ENCODE measurements at places on chromosomes 7 and 10. TPM values are rescaled to one million over a fixed set of nuclear protein-coding genes. Genes with fewer than 3 reads are reported as not detected.

DNA sequence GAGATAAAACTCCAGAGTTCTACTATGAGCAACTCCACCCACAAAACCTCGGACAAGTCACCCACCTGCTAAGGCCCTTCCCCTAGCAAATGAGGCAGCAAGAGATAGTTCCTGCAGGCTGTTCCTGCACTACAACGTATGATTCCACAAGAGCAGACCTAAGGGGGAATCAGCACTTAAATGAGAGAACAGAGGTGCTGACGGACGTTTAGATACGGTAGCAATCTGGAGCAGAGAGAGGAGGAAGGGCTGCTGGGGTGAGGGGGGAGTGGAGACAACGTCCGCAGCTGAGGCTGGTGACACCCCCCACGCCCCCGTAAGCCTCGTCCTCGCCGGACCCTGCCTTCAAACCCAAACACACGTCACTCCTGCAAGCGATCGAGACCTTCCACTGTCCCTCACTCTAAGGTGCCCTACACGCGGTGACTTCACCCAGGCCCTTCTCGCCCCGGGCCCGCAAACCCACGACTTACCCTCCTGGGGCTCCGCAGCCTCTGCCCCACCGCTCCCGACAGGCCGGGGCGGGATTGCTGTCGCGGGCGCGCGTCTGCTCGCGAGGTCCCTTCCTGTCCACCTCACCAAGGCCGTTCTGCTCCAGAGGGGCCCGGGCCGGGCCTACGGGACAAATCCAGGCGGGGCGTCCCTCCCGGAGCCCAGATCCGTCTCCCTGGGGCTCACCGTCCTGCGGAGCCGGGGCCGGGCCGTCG is 635 bp downstream of the ZNF12 start:
- no peaks in the 10 kb centered on the region for H3K27me3 ChIP-seq
- DNase-seq: peak; percentile 61
- H3K36me3 ChIP-seq: peaks cover 35% of the 10 kb centered on the region
- H3K4me1 ChIP-seq: peaks cover 31% of the 10 kb centered on the region
- peak overlapping the region; percentile 87 for H3K27ac ChIP-seq

- H3K4me1 ChIP-seq: peaks cover 22% of the 10 kb centered on the region
- peak overlapping the region; percentile 67 for H3K4me3 ChIP-seq
- peak overlapping the region; percentile 85 for H3K27ac ChIP-seq
- DNase-seq: no peak
Observed at GRCh38 chr10:47207281-47207615, 92.7 kb upstream of the GDF10 start.

DNA sequence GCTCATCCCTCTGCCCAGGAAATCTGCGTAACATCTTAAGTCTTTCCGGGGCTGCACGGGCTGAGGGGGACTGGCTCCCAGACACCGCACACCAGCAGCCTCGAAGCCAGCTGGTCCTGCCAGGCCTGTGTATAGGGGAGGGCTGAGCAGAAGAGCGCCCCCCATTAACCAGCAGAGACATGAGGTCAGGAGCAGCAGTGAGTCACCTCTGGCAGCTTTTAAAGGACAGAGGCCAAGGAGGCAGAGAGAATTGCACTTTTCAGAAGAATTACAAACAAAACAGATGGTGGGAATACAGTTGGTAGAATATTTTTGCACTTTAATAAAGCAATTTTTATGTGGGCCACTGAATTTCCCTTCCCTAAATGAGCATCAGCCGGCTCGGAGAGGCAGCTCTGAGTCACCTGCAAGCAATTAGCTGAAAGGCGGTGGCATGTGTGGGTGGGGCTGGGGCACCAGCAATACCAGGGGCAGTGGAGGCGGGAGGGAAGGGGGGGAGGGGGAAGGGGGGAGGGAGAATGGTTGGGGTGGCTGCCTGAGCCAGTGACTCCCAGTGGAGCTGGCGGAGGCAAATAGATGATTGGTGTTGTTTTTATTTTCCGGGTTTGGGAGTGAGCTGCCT is 39.1 kb downstream of the GOLGA7B start:
- peak overlapping the region; percentile 38 for H3K27ac ChIP-seq
- no peak for DNase-seq
- H3K36me3 ChIP-seq: no peaks in the 10 kb centered on the region
- no peak overlapping the region for H3K4me3 ChIP-seq
- H3K27me3 ChIP-seq: peaks cover 3% of the 10 kb centered on the region

DNA sequence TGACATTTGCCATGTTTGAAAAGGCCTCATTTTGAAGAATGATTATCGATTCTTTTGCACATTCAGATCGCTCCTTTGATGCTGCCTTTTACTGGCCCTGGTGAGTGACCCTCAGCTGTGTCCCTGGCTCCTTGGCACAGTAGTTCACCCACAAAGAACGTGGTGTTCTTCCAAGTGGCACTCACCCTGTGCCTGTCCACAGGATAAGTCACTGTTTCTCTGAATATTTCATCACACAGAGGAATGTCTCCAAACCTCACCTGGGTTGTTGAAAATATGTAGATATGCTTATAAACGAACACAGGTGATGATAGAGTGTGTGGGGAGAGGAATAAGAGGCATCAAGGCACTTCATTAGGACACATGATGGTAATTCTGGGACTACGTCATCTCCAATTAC is 810.7 kb downstream of the CCSER2 start:
- H3K4me1 ChIP-seq: no peaks in the 10 kb centered on the region
- no peak overlapping the region for H3K4me3 ChIP-seq
- no peaks in the 10 kb centered on the region for H3K36me3 ChIP-seq
- no peak for DNase-seq
- no peak overlapping the region for H3K27ac ChIP-seq

DNA sequence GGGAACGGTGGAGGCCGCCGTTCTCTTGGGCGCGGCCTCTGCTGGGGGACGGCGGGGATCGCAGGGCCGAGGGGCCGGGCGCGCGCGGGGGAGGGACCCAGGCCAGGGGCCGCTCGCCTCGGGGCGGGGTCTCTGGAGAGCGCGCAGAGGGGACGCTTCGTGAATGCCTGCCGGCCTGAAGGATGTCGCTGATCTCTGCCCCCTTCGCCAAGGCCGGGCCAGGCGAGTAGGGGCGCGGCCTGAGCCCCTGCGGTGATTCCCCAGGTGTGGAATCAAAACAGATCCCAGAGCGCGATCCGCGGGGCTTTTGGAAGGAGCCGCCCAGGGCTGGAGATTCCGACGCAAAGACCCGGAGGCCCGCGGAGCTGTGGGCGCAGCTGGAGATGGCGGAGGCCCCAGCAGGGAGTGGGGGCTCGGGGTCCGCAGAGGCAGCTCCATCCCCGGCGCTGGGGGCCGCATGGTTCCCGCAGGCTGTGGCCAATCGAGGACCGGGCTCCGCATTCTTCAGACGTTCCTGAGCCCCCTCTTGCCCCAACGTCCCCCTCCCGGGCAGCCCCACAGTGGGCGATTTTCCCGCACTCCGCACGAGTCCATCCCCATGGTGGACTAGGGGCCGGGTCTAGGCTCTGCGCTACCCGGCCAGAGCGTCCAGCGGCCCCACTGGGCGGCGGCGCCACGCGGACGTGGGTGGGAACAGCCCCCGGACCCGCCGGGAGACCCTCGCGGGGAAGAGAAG is 166.0 kb downstream of the ACTR3B start:
- H3K27ac ChIP-seq: no peak overlapping the region
- H3K27me3 ChIP-seq: peaks cover 25% of the 10 kb centered on the region
- H3K4me3 ChIP-seq: no peak overlapping the region

DNA sequence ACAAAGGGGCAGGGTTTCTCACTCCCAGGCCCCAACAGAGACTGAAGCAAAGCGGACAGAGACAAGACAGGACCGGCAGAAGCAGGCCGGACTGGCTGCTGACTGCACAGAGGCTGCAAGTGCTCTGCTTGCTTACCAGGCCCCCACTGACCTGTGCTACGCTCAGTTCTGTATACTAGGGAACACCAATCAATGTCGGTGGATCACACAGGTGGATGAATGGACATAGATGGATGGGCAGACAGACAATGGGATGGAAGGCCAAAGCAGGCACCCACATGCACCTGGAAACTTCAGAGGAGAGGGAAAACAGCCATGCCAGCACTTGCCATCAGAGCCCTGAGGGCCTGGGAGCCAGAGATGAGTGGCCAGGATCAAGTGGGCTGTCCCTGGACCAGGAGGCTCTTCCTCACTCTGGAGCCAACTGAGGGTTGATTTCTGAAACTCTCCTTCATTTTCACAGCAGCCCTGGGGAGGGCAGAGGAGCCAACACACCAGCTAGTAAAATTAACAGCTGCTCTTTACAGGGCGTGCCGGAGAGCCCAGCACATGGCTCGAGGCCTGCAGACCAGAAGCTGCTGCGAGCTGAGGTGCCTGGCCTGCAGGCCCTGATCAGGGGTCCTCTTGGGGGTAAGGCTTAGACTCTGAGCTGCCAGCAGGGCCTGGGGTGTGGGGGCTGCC is 243.6 kb downstream of the KCNMA1 start:
- no peaks in the 10 kb centered on the region for H3K4me1 ChIP-seq
- no peak for DNase-seq
- peaks cover 2% of the 10 kb centered on the region for H3K27me3 ChIP-seq
- H3K36me3 ChIP-seq: no peaks in the 10 kb centered on the region

DNA sequence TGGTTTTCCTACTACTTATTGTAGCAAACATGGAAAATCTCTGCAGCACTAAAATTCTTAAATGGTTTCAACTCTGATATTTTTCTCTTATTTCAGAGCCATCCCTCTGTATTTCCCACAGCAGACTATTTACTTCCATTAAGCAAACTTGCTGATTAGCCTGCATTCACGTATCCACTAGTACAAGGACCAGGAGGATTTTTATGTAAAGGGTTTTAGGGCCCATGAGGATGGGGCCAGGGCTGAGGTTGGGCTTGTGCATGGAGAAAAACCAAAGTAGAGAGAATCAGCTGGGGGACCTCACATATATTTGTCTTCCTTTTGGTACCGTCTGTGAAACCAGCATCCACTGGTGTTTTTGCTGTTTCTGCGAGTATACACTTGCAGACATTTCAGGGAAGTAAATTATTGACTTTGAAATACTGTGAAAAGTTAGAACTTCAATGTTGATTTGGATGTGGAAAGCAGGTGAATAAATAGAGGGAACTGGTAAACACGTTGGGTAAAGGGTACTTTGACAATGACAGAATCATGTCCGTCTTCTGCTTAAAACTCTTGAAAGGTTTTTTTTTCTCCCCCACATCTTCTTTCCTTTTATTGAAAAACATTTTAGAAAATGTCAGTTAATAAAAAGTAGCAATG is 44.3 kb downstream of the ERLIN1 start:
- H3K27ac ChIP-seq: no peak overlapping the region
- DNase-seq: no peak
- no peaks in the 10 kb centered on the region for H3K36me3 ChIP-seq
- H3K4me1 ChIP-seq: no peaks in the 10 kb centered on the region

FOXI2 gene
- not detected for total RNA-seq

DNA sequence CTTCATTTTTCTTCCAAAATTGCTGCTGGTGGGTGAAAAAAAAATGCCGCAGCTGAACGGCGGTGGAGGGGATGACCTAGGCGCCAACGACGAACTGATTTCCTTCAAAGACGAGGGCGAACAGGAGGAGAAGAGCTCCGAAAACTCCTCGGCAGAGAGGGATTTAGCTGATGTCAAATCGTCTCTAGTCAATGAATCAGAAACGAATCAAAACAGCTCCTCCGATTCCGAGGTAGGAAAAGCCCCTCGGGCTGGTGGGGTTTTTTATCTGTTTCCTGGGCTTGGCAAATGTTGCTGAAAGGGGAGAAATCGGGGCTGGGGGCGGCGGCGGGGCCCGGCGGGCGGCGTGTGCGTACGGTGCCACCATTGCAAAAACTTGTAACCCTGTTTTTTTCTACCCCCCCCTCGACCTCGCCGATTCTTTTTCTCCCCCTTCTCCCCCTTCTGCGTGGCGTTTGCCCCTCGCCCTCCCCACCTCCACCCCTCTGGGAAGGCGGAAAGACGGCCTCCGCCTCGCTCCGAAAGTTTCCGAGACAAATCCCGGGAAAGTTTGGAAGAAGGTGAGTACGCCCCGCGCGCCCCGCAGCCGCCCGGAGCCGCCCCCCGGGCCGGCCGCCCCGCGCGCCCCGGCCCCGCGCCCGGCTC is 789 bp downstream of the TCF7L2 start:
- H3K27ac ChIP-seq: no peak overlapping the region
- H3K36me3 ChIP-seq: no peaks in the 10 kb centered on the region
- DNase-seq: peak; percentile 28
- H3K4me1 ChIP-seq: peaks cover 12% of the 10 kb centered on the region
- H3K27me3 ChIP-seq: peaks cover 67% of the 10 kb centered on the region

GRCh38 chr10:6741541-6741941 is 161.5 kb upstream of the PRKCQ start:
- peaks cover 19% of the 10 kb centered on the region for H3K27me3 ChIP-seq
- DNase-seq: no peak
- no peaks in the 10 kb centered on the region for H3K36me3 ChIP-seq
- H3K27ac ChIP-seq: no peak overlapping the region
- peaks cover 6% of the 10 kb centered on the region for H3K4me1 ChIP-seq

DNA sequence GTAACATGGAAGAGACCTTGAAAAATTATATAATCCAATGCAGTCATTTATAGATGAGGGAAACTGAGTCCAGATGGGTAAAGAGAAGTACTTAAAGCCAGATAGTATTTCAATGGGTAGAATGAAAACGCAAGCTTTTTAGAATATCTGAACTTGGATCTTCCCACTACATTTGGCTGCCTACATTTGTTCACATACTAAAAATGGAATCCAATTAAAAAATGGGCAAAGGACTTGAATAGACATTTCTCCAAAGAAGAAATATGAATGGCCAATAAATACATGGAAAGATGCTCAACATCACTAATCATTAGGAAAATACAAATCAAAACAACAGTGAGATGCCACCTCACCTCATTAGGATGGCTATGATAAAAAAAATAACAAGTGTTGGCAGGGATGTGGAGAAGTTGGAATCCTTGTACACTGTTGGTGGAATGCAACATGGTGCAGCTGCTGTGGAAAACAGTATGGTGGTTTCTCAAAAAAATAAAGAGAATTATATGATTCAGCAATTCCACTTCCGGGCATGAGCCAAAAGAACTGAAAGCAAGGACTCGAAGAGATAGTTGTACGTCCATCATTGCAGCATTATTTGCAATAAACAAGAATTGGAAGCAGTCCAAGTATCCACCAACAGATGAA is 188.0 kb downstream of the FRMD4A start:
- DNase-seq: no peak
- H3K4me3 ChIP-seq: no peak overlapping the region
- no peaks in the 10 kb centered on the region for H3K4me1 ChIP-seq
- no peak overlapping the region for H3K27ac ChIP-seq

PDGFA gene
- 0.23 TPM for total RNA-seq

All from activated naive CD8-positive, alpha-beta T cell treated with anti-CD3 and anti-CD28 coated beads, Interleukin-2, amount 10 ng/mL, durations not matched to agents 7 days and 5 days (primary cell).